ENCODE measurements at places on chromosomes 2 and 18.

DNA sequence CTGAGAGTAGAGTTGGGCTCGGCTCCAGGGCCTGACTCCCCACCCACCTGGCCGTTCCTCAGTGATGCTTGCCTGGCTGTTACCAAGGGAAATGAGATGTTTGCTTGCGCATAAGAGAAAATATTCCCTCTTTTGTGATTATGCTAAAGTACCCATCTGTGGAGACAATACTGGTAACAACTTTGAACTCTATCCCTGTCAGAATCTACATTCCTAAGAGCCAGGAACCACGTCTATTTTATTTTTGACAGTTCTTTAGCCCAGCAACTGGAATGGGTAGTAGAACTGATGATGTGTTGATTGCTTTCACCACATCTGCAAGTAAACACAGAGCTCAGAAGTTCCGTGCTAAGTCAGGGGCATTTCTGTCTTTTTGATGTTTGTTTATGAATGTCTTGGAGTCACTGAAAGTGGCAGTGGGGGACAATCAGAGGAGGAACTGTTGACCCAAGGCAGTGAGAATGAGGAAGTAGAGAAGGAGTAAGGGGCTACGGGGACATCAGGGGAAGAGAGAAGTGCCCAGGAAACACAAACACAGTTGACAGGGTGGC is 348.3 kb upstream of the SOX11 start:
- DNase-seq = no peak

GRCh38 chr2:27441226-27441926 is 805 bp upstream of the KRTCAP3 start:
- no peak for DNase-seq

DNA sequence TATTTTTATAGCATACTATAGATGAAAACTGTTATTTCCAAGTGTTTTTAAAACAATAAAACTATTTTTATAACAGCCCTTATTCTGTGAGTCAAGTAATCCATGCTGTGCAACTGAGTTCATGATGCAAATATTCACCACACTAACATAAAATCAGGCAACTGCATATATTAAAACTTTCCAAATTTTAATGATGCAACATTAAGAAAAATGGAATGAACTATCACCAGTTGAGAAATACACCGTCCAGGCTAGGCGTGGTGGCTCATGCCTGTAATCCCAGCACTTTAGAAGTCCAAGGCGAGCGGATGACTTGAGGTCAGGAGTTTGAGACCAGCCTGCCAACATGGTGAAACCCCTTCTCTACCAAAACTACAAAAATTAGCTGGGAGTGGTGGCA is 114.5 kb downstream of the CDH2 start:
- DNase-seq = no peak

- no peak for DNase-seq
Measured at GRCh38 chr2:134253117-134253704, 661 bp upstream of the MGAT5 start.

GRCh38 chr2:48541666-48542389 is 11.9 kb downstream of the STON1 start:
- no peak for DNase-seq

DNA sequence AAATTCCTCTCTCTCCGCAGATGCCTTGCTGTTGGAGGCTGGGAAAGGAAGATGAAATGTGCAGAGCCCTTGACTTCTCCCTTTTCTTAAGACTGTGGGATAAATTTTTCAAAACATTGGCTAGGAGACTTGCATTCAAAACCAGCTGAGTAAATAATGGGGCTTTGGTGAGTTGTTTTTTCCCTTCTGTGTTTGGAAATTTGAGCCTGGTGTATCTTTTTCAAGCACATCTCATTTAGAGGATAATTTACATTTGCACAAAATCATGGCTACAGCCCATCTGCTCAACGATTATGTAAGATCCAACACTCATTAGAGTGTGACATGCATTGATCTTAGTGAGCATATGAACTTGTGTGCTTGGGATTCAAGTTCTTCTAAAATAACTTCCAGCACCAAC is 112.1 kb upstream of the ATP8B1 start:
- no peak for DNase-seq

- DNase-seq = no peak
Measured at GRCh38 chr18:13173578-13174145, 44.9 kb upstream of the LDLRAD4 start.

- no peak for DNase-seq
Measured at GRCh38 chr2:2758793-2759367, 427.8 kb upstream of the MYT1L start.

DNA sequence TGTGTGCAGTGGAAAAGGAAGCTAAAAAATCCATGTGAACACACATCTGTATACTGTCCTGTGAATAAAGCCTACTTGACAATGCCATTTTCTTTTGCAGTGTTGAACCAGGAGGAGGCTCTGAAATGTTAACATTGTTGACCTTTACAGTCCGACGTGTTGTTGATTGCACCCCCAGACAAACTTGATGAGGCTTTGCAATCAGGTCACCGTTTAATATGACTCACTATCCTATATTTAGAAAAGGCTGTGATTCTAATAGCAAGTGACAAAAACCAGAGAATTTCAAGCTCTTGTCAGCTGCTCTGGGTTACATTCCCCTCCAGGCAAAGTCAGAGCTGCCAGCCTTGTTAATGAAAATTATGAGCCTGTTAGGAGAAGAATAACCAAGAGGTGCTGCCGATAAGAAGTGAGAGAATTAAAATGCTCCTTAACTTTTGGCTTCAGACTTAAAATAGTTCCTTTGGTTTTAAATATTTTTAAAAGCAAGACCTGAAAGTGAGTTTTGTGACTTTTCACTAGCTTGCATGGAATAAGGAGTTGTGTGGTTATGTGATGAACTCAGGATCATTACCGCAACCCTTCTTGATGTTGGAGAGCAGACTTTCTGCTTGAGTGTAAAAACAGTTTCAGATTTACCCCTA is 162.1 kb downstream of the QPCT start:
- DNase-seq = no peak

GRCh38 chr2:30545875-30546274 is 98.8 kb downstream of the LCLAT1 start:
- DNase-seq = no peak

- no peak for DNase-seq
Measured at GRCh38 chr2:179218848-179219594, 45.6 kb downstream of the SESTD1 start.

DNA sequence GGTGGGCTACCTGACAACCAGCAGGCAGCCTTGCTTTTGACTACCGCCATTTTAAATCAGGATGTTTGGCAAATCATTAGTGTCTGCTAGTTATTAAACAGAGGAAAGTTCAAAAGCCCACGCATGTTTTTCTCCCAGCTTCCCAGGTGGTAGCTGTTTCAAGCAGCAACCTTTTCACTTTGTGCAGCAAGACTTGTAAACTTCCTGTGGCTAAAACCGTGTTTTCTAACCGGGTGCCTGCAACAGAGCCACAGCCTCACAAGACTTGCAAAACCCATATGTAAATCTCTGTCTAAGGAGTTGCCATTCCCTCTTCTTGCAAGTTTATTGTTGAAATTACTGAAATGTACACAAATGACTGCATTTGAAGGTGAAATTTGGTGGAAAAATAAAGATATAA is 633.1 kb downstream of the BCL11A start:
- DNase-seq = no peak

GRCh38 chr2:43831543-43832294 is 6.9 kb downstream of the ABCG5 start:
- no peak for DNase-seq
